ENCODE measurements at places on chromosomes 3 and 15. TPM values are rescaled to one million over a fixed set of nuclear protein-coding genes. Genes with fewer than 3 reads are reported as not detected.
A peak's percentile ranks its signal among the peaks of the same experiment; 100 is the strongest.

The TMEM43 gene
- total RNA-seq, result 87.1 TPM

The ISY1 gene
- 34.8 TPM for total RNA-seq

The SNTN gene
- not detected for total RNA-seq

GRCh38 chr3:13171704-13172643, 98.7 kb upstream of the IQSEC1 start:
- no peak for DNase-seq

DNA sequence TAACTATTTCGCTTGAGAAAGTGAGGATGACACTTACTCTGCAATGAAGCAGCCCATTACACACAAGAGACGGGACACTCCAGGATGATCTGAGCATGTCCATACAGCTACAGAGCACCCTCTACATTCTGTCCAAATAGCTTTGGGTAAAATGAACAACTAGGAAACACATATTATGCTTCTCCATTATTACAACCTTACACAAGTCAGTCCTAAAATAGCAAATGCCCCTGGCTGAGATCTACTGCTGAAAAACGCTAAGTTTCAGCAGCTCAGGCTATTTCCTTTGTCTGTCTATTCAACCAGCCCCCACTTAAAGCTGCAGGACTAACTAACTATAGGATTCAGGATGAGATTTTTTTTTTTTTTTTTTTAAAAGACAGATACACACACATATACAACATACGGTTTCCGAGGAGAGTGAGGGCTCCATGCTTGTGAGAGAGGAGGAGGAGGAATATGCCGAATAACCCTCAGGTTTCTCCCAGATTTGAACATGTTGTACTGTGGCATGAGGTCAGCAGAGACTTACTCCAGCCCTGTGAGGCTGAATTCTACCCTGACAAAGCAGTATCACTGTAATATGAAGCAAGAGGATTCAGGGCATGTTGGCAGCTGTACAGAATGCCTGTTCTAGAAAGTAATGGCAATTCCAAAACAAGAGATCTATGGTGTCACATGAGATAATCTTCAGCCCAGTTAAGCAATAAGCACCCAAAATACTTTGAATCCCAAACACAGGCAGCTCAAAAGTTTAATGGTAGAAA, 117.3 kb upstream of the PLXND1 start:
- DNase-seq, result peak; percentile 93

- DNase-seq, result no peak
These were observed 1.3 kb downstream of the ACAP2 start for GRCh38 chr3:195441476-195441991.

- DNase-seq, result no peak
These were observed 12.3 kb downstream of the SMAD3 start for GRCh38 chr15:67077641-67078215.

- DNase-seq, result peak; percentile 25
These were observed at the start of gene IQSEC1 for GRCh38 chr3:13073326-13074005. Gene IQSEC1, minus strand, starts transcription at chr3:13073429. Its CDS starts 415 bp downstream, at chr3:13073014.

DNA sequence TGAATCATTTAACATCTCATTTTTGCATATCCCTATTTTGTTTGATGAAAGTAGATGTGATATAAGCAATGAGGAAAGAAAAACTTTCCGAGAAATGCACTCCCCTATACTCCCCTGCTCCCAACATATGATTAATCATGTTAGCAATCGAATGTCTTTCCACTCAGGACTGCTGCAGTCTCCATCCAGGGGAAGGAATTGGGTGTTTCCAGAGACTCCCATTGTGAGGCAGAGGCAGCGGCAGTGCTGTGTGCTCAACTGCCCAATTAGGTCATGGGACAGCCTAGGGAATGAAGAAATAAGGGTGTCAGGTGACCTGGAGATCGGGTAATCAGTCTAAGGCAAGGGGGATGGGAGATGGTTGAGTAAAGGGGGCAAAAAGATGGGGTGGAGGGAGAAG, 268.6 kb upstream of the MEIS2 start:
- no peak for DNase-seq

DNA sequence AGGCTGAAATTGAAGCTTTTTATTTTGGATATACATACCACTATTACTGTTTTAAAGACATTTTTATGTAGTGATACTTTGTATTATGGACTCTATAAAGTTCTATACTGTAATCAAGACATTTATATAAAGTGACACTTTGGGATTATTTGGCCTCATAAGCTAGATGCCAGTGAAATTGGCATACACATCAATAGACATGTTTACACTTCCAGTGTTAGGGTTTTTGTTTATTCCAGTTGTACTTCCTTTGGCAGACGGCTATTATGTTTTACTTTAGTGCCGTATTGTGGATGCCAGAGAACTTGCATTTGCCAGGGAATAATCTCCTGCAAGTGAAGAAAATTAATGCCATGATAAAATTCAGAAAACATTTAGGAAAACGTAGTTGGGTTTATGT, 6.0 kb downstream of the LXN start:
- no peak for DNase-seq

All from fibroblast of lung (primary cell).